Activated CD8-positive, alpha-beta memory T cell treated with anti-CD3 and anti-CD28 coated beads for 36 hours (primary cell): ENCODE measurements at places on chromosomes 16 and 17. TPM values are rescaled to one million over a fixed set of nuclear protein-coding genes. Genes with fewer than 3 reads are reported as not detected.

SAP30BP gene
- total RNA-seq: 98.1 TPM

RPA1 gene
- 195 TPM for total RNA-seq

CDRT15 gene
- not detected for total RNA-seq

TEPSIN gene
- 30.2 TPM for total RNA-seq

CD300H gene
- not detected for total RNA-seq

HOXB13 gene
- not detected for total RNA-seq

KRT31 gene
- total RNA-seq: not detected

SOST gene
- total RNA-seq: not detected
